Endodermal cell (in vitro differentiated cells): ENCODE measurements at places on chromosomes 4 and X.

DNA sequence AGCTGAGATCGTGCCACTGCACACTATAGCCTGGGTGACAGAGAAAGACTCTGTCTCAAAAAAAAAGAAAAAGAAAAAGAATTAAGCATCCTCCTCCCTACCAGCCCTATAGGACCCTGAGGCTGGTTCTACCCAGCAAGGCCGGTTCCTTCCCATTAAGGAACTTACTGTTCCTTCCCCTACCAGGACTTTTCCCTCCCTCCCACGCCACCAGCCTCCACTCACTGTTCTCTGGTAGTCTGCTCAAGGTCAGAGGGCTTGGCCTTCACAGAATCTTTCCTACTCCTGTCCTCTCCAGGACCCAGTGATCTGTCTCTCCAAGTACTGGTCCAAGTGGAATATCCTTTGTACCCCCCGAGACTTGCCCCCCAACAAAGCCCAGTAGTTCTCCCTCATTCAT is 1.4 kb downstream of the GRIPAP1 start:
- DNase-seq, result no peak

DNA sequence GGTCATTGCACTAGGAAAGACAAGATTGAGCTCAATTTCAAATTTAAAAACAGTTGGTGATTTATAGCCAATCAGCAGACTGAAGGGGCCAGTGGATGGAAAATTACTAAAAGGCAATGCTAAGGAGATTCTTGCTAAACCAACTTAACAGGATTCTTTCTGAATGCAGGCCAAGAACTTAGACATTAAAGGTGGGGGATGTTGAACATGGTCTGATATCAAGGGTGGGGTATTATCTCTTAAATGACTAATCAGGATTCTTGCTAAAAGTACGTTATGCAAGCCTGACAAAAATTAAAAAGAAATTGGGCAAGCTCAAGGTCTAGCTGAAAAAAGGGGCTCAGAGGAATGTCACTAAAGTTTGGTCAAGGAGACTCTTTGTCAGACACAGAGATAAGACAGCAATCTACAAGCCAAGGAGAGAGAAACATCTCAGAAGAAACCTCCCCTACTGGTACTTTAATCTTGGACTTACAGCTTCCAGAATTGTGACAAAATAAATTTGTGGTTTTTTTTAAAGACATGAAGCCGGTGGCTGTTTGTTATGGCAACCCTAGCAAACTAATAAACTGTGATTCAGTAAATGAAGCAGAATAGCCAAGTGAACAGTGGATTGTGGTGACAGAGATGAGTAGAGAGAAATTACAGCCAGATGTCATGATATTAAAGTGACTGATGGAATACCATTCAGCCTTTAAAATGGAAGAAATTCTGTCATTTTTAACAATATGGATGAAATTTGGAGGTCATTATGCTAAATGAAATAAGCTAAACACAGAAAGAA is 120.3 kb upstream of the KLHL4 start:
- DNase-seq, result no peak

DNA sequence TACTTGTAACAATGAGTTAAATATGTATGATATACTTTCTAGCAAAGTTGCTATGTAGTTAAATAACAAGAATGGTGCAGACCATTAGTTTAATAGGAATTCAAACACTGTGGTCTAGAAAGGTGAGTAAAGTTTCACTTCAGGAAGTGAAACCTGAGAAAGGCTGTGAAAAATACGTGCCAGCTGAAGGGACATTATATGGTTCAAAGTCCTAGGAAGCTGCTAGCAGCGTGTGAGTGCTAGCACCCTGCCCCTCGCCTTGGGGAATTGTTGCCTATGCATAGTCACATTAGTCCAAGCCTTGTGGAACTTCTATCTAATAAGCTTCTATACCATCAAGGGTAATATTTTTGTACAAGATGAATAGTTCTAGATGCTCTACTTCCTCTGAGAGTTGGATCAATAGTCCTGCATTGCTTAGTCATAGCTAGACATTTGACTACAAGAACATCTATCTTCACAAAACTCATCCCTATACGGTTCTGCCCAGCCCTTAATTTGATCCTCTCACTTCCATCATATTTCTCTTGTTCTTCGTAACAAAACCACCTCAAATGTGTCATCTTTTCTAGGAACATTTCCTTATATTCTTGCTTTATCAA is 45.8 kb upstream of the ARSJ start:
- DNase-seq, result no peak

- no peak for DNase-seq
Measured at GRCh38 chr4:147813109-147813773, 81.4 kb downstream of the ARHGAP10 start.

DNA sequence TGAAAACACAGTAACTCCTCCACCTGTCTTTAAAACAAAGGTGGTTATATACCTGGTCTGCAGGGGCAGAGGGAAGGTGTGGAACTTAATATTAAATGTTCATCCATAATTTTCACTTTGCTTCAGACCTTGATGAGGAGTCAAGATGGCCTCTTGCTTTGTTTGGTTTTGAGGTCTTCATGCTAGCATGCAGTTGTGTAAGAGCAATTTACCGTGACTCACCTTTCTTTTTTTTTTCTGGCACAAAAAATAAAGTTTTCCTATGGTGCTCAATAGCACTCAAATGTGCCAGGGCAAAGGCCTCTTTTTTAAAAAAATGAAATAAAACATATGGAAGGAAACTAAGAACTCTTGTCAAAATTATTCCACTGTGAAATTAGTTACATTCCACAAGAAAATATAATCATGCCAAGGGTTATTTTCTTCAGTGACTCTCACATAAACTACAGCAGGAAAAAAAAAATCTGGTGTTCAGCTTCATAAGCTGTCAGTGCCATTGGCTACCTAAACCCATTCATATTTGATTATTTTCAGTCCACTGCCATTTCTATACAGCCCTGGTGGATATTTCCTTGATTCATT is 128.2 kb downstream of the SLC7A11 start:
- DNase-seq, result no peak

DNA sequence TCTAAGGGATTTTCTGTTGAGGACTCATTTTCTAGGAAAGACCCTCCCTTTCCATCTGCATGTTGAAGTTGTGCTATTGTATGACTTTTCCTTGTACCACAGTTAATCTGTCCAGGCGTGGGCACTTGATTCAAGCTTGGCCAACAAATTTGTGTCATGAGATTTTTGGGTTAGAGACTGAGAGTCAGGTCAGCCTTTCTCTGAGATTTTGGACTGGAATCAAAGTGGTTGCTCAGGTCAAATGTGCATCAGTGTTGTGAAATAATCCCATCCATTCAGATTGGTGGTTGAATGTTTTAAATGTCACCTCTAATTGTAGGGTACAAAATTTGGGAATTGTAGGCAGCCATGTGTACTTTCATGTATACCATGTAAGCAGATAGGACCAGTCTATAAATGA is 545.2 kb upstream of the IGFBP7 start:
- DNase-seq, result no peak
